Stimulated activated CD4-positive, alpha-beta T cell treated with anti-CD3 and anti-CD28 coated beads, Interleukin-1b, Interleukin-23, amount 100 ng/mL, for 1 hour (primary cell): ENCODE measurements at places on chromosomes 12 and 14.

DNA sequence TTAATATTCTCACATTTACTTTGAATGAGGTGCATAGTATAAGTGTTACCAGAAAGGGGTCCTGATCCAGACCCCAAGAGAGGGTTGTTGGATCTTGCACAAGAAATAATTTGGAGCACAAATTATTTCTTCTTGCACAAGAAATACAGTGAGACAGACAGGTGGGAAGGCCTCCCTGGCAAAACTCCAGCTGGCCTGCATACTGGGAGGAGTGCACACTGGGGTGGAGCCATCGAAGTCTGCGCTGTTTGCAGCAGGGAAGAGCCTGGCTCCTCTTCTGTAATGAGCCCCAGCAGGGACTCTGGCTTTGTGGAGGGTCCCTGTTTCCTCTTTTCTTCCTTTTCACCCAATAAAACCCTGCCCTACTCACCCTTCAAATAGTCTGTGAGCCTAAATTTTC lies 141.6 kb downstream of the GLT1D1 start:
- DNase-seq = no peak

GRCh38 chr12:52704464-52704863 lies 1.1 kb upstream of the KRT77 start:
- no peak for DNase-seq

- DNase-seq = no peak
Observed at GRCh38 chr12:5916785-5917290, 28.2 kb downstream of the ANO2 start.

DNA sequence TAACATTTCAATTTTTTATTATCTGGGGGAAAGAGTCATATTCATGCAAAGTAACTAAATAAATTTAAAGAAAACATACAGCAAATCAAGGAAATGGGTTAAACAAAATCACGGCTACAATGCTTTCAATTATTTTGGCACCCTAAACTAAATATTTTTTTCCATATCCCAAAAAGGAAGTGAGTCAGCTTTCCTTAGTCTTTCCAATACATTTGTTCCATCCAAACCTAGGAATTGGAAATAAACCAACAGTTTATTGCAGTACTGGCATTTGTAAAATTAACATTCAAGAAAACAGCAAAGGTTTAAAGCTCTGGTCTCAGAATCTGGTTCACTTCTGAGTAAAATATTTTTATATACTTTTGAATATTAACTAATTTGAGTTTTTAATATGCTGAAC lies 89.2 kb downstream of the BCL2L14 start:
- no peak for DNase-seq

GRCh38 chr12:130640901-130641300 lies 75.2 kb downstream of the RIMBP2 start:
- DNase-seq = no peak
